GM13976 (cell line): ENCODE measurements at places on chromosomes 12 and 14.

DNA sequence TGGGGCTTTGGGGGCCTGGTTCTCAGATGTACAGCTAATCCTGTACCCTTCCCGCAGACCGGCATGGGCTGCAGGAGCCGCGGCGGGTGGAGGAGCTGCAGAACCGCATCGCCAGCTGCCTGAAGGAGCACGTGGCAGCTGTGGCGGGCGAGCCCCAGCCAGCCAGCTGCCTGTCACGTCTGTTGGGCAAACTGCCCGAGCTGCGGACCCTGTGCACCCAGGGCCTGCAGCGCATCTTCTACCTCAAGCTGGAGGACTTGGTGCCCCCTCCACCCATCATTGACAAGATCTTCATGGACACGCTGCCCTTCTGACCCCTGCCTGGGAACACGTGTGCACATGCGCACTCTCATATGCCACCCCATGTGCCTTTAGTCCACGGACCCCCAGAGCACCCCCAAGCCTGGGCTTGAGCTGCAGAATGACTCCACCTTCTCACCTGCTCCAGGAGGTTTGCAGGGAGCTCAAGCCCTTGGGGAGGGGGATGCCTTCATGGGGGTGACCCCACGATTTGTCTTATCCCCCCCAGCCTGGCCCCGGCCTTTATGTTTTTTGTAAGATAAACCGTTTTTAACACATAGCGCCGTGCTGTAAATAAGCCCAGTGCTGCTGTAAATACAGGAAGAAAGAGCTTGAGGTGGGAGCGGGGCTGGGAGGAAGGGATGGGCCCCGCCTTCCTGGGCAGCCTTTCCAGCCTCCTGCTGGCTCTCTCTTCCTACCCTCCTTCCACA, 7.6 kb downstream of the NR4A1 start:
- no peak for DNase-seq

GRCh38 chr14:74257941-74258763, 18.9 kb downstream of the VSX2 start:
- no peak for DNase-seq

- DNase-seq: no peak
These were observed 21.7 kb upstream of the VPS37B start for GRCh38 chr12:122917507-122918121.

- DNase-seq: no peak
These were observed 31.3 kb upstream of the VSX2 start for GRCh38 chr14:74207943-74208342.

- no peak for DNase-seq
These were observed 26.8 kb upstream of the LYZ start for GRCh38 chr12:69321351-69321750.

- DNase-seq: no peak
These were observed 69.2 kb downstream of the CRACR2A start for GRCh38 chr12:3683670-3684069.

DNA sequence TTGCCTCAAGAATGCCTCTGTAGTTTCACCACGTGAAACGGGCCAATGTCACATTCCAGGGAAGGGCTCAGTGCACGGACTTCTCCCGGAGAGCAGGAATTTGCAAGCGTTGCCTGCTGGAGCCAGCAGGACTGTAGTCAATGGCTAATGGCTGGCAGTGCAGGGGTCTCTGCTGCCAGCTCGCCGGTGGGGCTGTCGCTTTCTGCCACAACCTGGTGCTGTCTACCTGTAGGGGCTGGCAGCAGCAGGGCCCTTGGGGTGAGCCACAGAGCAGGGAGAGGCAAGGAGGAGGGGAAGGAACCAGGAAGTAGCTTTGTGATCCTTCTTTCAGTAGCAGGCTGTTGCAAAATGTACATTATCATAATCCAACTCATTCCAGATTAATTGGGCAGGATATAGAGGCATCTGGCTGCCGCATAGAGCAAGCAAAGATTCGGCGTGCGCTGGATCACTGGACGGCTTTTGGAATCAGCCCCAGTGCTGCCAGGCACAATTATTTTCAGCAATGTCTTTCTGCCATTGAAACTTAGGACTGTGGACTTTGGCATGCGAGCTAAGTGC, 114.1 kb downstream of the PAPOLA start:
- no peak for DNase-seq
